Memory B cell (primary cell): ENCODE measurements at places on chromosomes 11 and 22.

DNA sequence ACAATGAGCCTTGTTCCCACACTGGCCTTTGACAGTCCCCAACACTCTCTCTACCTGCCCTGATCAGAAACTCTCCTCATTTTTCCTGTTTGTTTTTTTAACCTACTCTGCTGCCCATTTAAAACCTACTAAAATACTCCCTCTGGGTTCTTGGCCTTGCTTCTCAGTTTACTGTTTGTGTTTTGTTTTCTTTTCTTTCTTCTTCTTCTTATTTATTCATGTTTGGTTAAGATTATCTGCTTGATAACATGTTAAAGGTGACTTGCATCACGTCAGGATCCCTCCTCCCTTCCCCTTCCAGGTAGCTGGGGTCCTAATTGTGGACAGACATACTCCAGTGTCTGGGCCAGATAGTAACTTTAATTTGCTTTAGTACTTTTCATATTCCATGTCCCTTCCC lies 95.0 kb upstream of the KCNA4 start:
- no peak for DNase-seq

- DNase-seq, result no peak
These were observed 56.1 kb downstream of the CHST1 start for GRCh38 chr11:45609337-45609736.

GRCh38 chr11:65915821-65916251 lies 3.0 kb downstream of the C11orf68 start:
- DNase-seq, result no peak

- no peak for DNase-seq
These were observed 1000.3 kb downstream of the BRD1 start for GRCh38 chr22:48827268-48827846.

DNA sequence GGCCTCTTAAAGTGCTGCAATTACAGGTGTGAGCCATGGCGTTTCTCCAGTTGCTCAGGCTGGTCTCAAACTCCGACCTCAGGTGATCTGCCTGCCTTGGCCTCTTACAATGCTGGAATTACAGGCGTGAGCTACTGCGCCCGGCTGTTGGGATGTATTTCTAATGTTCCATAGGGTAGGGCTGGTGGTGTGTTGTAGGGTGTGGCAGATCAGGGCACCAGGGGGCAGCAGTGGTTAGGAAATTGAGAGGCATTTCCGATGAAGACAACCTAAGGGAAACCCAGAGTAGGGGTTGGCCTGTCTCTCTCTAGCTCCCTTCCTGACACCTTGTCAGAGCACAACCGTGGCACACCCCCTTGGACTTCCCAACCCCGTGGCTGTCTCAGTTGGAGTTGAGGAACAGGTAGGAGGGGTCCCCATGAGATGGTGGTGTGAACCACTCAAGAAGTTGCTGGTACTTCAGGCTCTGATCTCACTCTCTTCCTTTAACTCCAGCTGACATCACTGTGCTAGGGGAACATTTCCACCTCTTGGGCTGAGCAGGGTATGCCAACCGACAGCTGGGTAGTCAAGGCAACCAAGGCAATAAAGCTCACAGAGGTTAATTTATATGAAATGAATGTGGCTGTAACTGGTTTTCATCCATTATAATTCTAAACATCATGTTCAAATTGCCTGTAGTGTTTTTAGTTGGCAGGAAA lies 33.0 kb downstream of the YWHAH start:
- DNase-seq, result peak; percentile 68

- no peak for DNase-seq
These were observed 4.3 kb downstream of the LARGE2 start for GRCh38 chr11:45926536-45927331.
